ENCODE measurements at places on chromosomes 7 and 10.

GRCh38 chr7:135193615-135194081 lies 17.7 kb downstream of the WDR91 start:
- no peak for DNase-seq

GRCh38 chr10:133090654-133091053 lies 2.9 kb downstream of the ADGRA1 start:
- DNase-seq: no peak

GRCh38 chr10:114362826-114363355 lies 41.4 kb downstream of the AFAP1L2 start:
- DNase-seq: no peak

- no peak for DNase-seq
These were observed 84.9 kb upstream of the LRRN3 start for GRCh38 chr7:111006040-111006439.

GRCh38 chr7:153509768-153510167 lies 542.4 kb upstream of the DPP6 start:
- DNase-seq: no peak

DNA sequence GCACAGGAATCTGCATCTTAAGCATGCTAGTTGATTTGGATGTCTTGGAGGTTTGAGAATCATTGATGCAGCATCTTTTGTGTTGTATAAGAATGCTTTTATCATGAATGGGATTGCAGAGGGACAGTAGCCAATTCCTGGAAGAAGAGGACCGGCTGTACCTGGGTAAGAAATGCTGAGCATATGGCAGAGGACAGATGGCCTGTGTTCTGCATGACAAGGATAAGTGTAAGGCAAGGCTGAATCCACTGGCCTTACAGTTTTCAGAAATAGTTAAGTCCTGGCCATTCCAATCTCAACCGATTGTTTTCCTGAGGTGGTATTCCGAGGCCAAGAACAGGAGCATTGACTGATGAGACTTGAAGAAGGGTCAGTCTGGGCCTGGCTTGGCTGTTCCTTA lies 24.4 kb upstream of the KBTBD2 start:
- no peak for DNase-seq

DNA sequence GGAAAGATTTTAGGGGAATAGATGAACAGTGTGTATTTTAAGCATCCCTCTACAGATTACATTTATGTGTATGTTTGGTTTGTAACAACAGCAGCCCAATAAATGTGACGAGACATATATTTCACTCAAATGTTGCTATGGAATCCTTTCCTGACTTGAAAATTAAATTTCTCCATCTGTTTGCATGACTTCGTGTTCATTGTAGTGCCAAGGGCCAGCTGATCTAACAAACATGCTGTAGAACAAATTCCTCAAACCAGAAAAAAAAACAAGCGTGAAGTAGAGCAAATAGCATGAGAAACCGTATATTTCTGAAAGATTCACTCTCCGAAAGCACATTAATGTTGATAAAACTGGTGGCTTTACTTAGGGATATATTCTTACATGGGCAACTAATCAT lies 87.8 kb downstream of the NRCAM start:
- DNase-seq: no peak
